ENCODE measurements at places on chromosomes 1 and 21. TPM values are rescaled to one million over a fixed set of nuclear protein-coding genes. Genes with fewer than 3 reads are reported as not detected.
A peak's percentile ranks its signal among the peaks of the same experiment; 100 is the strongest.

GRCh38 chr1:20493839-20494608, 8.0 kb upstream of the CAMK2N1 start:
- peak; percentile 90 for DNase-seq

- DNase-seq = no peak
These were observed 22.4 kb downstream of the VTCN1 start for GRCh38 chr1:117188170-117188815.

- no peak for DNase-seq
These were observed 62.1 kb downstream of the CACNA1E start for GRCh38 chr1:181545395-181545794.

DNA sequence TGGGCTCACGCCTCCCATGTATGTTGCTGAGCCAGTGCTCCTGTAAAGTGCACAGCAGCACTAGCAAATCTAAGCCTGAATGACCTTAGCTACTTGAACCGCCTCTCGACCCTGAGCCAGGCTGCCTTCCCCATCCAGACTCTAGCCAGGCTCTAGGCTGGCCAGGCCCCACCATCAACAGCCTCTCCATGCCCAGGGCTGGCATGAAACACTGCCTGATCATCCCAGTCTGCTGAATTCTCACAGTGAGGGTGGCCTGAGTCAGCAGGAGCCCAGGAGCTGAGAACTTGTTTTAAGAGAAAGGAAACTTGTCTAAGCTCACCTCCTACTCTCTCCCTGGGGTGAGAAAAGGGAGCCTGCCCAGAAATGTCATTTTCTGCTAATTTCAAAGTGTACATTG, 733.3 kb downstream of the PTPRU start:
- DNase-seq = peak; percentile 21

KMO gene
- total RNA-seq = 0.07 TPM

CRYBG2 gene
- total RNA-seq = 5.6 TPM

GJC2 gene
- 1.1 TPM for total RNA-seq

KLHL12 gene
- 24.8 TPM for total RNA-seq

DNA sequence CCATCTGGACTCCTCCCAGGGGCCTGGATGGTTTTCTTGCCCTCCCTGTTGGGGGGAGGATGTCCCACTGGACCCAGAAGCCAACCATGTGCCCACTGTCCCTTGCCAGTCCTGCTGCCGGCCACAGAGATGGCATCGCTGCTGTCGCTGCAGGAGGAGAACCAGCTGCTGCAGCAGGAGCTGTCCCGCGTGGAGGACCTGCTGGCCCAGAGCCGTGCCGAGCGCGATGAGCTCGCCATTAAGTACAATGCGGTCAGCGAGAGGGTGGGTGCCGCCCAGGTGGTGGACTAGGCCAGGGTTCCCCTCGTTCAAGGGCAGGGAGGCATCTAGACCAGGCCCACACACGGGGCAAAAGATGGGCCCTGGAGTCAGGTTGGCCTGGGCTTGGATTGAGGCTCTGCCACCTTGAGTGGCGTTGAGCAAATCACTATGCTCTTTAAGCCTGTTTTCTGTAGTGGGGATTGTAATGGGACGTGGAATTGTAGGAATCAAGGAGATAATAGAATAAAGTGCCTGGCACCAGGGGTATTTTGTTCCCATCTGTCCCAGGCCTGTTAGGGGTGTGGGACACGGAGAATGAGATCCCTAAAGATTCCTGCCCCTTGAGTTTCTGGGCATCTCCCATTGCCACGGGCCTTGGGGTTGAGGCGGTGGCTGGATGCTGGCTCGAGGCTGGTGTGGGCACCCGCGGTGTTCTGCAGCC, 2.6 kb downstream of the CROCC start:
- no peak for DNase-seq

DNA sequence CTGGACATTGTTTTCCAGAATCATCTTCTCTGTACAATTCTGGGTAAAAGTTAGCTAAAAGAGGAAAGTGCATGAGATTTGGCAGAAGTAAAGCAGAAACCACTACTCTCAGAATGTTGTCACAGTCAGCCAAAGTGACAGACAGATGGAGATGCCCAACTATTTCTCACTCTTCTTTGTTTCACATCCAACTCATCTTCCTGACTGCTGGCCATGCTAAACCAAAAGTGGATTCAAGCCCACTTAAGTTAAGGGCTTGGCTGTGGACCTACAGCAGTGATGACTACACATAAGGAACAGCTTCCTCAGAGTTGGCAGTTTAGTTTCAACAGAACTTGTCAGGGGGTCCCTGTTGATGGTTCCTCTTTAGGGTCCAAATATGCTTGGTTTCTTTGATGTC, 730.2 kb downstream of the LRRIQ3 start:
- no peak for DNase-seq

DNA sequence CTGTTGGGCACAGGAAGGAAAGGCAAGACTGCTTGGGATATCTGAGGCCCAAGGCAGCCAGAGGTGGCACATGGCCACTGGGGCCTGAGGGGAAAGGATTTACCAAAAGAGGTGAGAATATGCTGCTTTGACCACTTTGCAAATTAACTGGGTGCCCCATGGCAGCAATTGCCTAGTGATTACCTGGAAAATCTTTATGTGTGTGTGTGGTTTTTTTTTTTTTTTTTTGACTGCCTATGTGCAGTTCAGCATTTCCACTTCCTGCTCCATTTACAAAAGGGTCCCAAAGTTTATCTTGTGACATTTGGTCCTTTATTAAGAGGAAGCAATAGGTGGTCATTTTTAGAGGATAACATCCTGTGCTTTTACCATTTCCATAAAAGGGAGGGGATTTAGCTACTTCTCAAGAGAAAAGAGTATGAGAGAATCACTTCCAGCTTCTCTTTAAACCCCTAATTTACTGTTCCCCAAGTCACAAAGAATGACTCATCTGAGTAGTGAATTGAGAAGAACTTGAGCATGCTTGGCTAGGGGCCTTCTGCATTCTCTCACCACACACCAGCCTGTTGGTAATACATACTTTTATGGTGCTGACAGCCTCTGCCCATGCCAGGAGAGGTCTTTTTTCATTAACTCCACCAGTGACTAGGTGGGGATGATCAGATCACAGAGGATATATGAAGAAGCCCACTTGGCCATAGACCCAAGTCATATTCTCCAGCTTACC, 52.1 kb downstream of the SYDE2 start:
- no peak for DNase-seq

IFI44L gene
- 31.8 TPM for total RNA-seq

- DNase-seq = no peak
These were observed 616 bp downstream of the TAF12 start for GRCh38 chr1:28642056-28642846.

F3 gene
- total RNA-seq = 472 TPM

AGBL4 gene
- not detected for total RNA-seq

GRCh38 chr1:50917138-50918137, 42.6 kb downstream of the FAF1 start:
- DNase-seq = no peak

DNA sequence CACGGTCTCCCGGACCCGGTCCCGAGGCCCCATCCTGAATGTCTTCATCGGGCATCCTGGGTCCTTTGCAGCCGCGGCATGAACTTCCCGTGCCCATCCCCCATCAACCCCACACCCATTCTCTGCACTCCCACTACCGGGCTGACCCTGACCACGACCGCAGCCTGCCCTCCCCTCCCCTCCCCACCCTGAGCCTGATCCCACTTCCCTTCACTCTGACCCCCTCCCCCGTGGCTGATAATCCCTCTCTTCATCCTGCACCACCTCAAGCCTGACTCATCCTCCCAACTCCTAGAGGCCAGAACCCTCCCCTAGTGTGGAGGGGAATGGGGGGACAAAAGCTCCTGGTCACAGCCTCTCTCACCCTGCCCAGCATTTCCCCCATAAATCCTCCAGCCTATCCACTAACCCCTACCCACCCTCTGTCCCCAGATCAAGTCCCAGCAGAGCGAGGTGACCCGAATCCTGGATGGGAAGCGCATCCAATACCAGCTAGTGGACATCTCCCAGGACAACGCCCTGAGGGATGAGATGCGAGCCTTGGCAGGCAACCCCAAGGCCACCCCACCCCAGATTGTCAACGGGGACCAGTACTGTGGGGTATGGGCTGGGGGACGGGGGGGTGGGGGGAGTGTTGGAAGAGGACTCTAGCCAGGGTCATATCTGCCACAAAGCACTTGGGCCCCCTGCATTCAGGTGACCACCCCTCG, 602 bp downstream of the SH3BGRL3 start:
- DNase-seq = no peak

S100A3 gene
- 14.3 TPM for total RNA-seq

PHLDA3 gene
- 59.1 TPM for total RNA-seq

GRCh38 chr1:19073311-19074186, 117.1 kb upstream of the IFFO2 start:
- no peak for DNase-seq

DNA sequence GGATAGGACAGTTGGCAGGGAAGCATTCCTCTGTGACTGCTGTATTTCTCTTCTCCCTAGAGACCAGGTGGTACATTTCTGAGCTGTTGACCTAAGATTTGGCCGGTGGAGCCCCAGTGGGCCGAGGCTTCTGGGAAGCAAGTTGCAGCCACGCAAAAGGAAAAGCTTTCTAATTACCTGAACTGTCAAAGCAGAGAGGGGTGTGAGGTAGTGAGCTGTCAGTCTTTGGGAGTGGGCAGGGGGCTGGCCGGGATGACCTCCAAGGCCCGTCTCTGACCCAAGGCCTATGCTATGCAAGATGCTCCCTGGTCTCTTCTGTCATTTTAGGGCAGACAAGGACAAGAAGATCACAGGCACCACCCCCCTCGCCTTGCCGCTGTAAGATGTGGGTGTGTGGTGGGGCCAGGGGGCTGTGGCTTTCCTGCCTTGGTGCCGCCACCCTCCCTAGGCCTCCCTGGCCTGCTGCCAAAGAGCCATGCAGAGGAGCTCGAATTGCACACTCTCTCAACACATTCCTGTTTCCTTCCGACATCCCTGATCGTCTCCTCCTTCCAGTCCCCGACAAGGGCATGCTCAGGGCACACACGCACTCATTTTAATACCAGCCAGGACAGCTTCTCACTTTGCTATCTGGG, 7.7 kb downstream of the PADI1 start:
- DNase-seq = peak; percentile 58

DNA sequence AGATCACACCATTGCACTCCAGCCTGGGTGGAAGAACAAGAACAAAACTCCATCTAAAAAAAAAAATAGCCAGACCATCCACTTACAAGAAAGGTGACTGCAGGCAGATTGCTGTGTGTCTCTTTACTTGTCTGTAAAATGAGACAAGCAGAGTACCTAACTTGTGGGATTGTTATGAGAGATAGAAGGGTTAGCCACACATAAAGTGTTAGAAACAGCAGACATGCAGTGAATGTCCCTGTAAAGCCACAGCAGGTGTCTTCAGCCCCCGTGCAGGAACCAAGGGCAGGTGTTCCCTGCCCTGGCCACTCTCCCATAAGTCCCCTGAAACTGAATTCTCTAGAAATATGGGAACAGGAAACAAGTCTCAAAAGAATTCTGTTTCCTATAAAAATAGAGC, 40.8 kb upstream of the EFHD2 start:
- no peak for DNase-seq

DNA sequence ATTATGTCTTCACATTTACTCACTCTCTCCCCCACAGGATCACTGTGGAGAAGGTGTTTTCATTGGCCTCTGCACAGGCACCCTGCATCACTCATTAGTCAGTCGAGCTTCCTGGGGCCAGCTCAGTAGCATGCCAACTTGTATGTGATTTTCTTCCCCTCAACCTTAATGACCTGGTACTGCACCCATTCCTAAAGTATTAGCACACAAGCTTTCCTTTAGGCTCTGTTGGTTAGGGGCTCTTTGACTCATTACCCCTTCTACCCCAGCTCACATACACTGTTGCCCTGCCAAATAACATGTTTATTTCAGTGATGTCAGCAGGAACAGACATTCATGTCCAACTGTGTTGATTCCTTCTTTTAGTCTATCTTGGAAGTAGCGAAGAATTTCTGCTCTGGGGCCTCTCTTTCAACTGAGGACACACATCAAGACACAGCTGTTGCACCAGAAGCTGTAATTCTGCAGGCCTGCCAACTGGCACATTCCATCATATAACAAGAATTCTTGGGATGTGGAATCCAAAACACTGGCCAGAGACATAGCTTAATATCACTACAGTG, 603.5 kb upstream of the ADAMTS5 start:
- DNase-seq = peak; percentile 99

SIPA1L2 gene
- total RNA-seq = 1.2 TPM

- no peak for DNase-seq
These were observed 65.3 kb downstream of the SUSD4 start for GRCh38 chr1:223298701-223299100.

- DNase-seq = no peak
These were observed 61.7 kb downstream of the JMJD4 start for GRCh38 chr1:227673441-227673840.

DNA sequence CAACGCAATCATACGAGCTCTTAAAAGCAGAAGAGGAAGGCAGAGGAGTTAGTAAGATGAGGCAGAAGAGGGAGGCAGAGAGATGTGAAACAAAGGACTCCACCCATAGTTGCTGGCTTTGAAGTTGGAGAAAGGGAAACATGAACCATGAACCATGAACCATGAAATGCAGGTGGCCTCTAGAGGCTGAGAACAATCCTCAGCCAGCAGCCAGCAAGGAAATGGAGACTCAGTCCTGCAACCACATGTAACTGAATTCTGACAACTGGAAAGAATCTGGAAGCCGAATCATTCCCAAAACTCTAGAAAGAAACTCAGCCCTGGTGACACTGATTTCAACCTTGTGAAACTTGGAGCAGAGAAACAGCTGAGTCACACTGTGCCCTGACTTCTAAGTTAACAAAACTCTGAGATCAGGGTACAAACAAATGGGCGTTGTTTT, 10.1 kb downstream of the DIPK1A start:
- DNase-seq = peak; percentile 64

DNA sequence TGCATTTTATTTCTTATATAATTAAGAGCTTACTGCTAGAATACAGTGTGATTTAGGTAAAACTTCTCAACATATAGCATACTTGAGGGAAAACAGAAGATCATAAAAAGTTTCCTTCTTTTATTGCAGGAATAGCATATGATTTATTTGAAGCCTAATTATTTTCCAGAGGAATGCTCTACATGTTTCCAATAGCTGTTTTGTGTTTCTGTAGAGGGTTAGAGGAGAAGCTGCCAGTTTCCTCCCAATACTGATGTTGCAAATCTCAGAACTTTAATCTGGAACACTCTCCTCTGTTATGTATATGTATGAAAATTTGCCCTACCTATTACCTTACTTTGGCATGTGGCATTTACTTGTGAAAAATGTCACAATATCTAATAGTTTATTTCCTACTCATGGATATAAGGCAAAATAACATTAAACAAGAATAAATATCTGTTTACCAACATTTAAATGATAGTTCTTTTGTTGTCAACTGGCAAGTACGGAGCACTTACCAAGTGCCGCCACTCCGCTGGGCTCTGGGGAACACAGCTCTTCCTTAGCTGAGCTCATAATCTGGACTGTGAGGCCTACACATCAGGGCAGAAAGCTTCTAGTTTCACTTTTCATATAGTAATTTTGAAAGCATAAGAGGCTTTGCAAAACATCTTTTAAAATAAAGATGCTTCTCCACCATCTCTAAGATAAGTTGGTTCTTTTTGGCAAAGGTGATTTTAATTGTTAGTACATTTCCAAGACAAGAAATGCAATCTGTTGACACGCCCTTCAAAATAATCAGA, 239.8 kb upstream of the C1orf105 start:
- no peak for DNase-seq

- no peak for DNase-seq
These were observed 30.9 kb upstream of the ANGPTL7 start for GRCh38 chr1:11158291-11158690.

F5 gene
- total RNA-seq = not detected
